ENCODE measurements at places on chromosomes 3 and 15. TPM values are rescaled to one million over a fixed set of nuclear protein-coding genes. Genes with fewer than 3 reads are reported as not detected.

MUC13 gene
- total RNA-seq = 0.22 TPM

- peaks cover 12% of the 10 kb centered on the region for H3K27me3 ChIP-seq
- H3K27ac ChIP-seq = peak overlapping the region; percentile 46
- peak overlapping the region; percentile 83 for H3K4me3 ChIP-seq
- H3K36me3 ChIP-seq = no peaks in the 10 kb centered on the region
- H3K4me1 ChIP-seq = peaks cover 59% of the 10 kb centered on the region
These were observed 3.3 kb downstream of the HES1 start for GRCh38 chr3:194139071-194139813.

DNA sequence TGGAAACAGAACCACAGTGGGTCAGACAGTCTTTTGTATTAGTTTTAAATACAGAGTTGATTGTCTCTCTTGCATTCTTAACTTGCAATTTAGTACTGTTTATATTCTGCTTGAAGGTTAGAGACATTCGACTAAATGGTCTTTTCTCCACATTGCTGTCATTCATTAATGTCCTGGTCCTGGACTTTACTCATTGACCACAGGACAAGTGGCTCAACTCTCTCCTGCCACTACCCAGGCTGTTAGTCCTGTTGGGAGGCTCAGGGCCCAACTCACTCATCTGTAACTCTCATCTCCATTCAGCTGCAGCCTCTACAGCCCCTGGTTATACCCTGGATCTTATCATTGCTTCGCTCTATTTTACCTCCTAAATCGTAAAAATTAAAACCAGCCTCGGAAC, 427.4 kb downstream of the LPP start:
- no peak overlapping the region for H3K4me3 ChIP-seq
- no peaks in the 10 kb centered on the region for H3K27me3 ChIP-seq
- peaks cover 19% of the 10 kb centered on the region for H3K4me1 ChIP-seq
- H3K36me3 ChIP-seq = no peaks in the 10 kb centered on the region

- peak overlapping the region; percentile 63 for H3K4me3 ChIP-seq
- DNase-seq = peak; percentile 85
- H3K4me1 ChIP-seq = peaks cover 49% of the 10 kb centered on the region
These were observed 247.3 kb upstream of the CHRM5 start for GRCh38 chr15:33720952-33721351.

DNA sequence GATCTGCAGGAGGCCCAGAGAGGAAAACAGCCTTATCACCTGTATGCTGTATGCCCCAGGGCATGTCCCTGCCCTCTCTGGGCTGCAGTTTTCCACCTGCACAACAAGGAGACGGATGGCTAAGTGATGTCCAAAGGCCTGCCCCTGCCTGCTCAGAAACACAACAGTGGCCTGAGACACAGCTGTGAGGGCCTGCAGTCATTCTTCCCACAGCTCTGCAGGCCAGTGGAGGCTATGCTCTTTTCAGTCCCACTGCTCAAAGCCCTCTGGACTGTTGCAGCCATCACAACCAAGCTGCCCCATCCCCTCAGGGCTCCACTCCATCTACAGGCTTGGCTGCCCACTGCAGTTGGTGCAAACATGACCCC, 5.2 kb upstream of the TBC1D2B start:
- H3K27me3 ChIP-seq = no peaks in the 10 kb centered on the region
- no peak overlapping the region for H3K4me3 ChIP-seq
- no peak for DNase-seq
- H3K36me3 ChIP-seq = no peaks in the 10 kb centered on the region
- peaks cover 14% of the 10 kb centered on the region for H3K4me1 ChIP-seq

DNA sequence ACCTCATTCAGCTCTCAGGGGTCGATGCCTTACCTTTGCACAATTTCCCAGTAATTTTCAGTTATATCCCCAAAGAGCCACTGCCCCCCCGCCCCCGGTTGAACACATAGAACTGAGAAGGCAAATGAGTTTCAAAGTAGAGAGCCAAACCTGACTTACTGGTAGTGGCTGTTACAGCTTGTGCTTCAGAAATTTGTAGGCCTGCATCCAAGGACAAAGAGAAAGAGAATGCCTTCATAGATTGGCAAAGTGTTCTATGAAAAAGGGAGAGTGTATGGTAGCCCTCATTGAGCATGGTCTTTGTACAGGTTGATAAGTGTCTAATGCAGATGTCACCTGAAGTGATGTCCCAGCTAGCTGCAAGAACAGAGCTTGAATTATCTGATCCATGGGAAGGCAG, 13.9 kb downstream of the SEMA6D start:
- H3K27ac ChIP-seq = no peak overlapping the region
- no peak overlapping the region for H3K4me3 ChIP-seq

GRCh38 chr3:192778508-192778907, 51.2 kb upstream of the FGF12 start:
- no peak overlapping the region for H3K27ac ChIP-seq
- H3K4me1 ChIP-seq = no peaks in the 10 kb centered on the region
- DNase-seq = no peak
- no peak overlapping the region for H3K4me3 ChIP-seq
- peaks cover 6% of the 10 kb centered on the region for H3K36me3 ChIP-seq
- H3K27me3 ChIP-seq = no peaks in the 10 kb centered on the region
